ENCODE measurements at places on chromosomes 6 and 20.

DNA sequence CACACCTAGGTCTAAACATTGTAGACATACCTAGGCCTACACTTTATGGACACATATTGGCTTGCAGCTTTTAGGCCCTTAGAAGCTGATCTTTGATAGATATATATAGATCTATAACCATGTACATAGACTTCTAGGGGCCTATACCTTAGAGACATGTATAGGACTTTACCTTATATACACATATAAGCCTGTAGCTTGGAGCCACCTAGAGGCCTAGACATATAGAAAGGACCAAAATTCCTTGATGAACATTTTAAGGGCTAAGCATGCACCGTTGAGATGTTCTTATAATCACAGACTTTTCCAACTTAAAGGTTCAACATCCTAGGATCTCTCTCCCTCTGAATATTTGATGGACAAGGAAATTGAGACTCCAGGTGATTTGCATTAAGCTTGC lies 371.7 kb upstream of the SASH1 start:
- DNase-seq = no peak

GRCh38 chr6:16716321-16716858 lies 44.9 kb downstream of the ATXN1 start:
- DNase-seq = no peak

GRCh38 chr6:149032599-149033405 lies 284.7 kb upstream of the TAB2 start:
- no peak for DNase-seq

- DNase-seq = no peak
These were observed 36.7 kb upstream of the PCSK2 start for GRCh38 chr20:17189976-17190695.

- no peak for DNase-seq
These were observed 6.4 kb downstream of the GDAP1L1 start for GRCh38 chr20:44253528-44253927.

DNA sequence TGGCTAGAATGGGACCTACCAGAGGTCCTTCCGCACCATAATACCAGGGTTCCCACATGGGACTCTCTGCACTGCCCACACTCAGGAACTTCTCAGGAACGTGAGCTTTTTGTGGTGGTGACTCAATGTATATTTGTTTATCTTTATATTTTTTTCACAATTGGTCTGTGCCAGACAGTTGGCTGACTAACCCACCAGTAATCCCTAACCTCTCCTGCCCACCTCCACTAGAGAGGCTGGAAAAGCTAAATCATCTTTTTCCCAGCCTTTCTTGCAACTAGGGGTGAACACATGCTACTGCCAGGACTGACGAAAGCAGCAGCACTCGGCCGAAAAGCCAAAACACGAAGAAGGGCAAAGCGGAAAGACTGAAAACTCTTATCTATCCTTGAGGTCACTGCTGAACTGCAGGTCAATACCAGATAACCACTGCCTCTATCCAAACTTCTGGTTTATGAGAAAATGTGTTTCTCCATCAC lies 112.9 kb downstream of the TRERF1 start:
- no peak for DNase-seq

DNA sequence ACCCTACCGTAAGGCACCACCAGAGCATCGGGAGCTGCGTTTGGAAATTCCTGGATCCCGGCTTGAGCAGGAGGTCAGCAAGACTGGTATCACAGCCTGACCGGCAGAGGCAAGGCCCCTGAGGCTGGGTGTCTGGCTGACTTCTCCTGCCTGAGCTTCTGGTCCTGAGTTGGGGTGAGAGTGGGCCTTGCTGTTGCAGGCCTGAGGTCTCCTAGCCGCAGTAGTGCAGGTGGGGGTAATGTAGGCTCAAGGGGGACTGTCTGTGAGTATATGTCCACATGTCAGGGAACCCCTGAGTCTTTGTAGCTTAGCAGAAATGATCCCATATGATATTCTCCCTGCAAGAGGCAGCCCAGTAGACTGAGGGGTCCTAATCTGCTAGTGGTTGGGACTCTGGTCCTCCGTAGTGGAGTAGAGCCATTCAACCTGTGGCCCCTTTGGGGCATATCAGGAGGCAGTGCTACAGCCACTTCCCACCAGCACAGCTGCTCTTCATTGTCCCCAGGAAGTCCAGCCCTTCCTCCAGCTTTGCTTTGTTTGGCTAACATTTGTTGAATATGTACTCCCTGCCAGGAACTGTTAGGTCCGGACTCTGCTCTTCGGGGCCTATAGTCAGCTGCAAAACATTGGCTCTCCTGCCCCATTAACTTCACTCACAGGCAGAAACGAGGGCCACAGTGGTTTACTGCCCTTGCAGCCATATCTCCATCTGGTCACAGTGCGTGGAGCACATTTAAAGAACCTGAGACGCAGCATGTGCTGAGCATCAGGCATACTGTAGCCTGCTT lies 10.9 kb downstream of the LRRC73 start:
- DNase-seq = no peak

- no peak for DNase-seq
These were observed 268.5 kb upstream of the MARCKS start for GRCh38 chr6:113588646-113589045.

DNA sequence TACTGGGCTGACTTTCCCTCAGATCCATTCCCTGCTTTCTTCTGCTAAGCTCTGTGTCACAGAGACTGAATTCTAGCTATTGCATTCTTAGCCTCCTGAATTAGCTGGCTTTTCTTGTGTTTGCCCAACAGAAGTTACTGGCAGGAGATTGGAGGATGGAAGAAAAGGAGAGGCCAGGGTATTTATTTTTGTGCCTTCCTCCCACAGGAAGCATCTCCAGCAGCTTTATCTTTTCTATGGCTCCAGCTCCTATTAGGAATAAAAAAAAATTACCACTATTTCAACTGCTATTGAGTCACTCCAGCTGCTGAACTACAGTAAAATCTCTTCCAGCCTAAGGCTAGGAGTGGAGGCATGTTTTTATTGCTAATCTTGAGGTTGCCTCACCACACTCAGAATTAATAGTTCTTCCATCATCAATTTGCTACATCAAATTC lies 492.4 kb downstream of the RFPL4B start:
- DNase-seq = no peak

DNA sequence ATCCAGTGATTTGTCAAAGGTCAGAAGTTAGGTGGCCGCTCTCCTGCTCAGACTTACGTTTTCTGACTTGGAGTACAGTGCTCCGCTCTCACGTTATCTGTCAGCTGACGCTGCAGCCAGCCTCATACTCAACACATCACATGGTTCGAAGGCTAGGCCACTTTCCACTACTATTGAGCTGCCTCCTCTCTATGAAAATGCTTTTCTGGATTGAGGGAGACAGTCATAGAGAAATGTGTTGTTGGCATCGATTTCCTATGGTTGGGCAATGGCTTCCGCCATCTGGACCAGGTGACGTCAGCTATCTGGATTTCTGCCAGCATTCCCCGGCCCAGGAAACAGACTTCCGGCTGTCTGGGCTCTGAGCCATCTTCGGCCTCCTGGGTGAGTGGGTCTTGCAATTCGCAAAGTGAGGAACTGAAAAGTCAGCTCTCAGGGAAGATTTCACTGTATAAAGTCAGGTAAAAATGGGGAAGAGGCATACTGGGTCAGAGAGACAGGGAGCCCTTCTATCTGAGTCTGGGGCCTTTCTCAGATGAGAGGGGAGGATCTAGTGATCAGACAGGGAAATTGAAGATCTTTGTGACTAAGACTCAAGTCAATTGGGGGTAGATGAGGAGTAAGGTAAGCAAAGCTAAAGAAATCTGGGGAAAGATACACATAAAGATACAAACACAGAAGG lies 37.5 kb upstream of the IER3 start:
- DNase-seq = peak; percentile 63

DNA sequence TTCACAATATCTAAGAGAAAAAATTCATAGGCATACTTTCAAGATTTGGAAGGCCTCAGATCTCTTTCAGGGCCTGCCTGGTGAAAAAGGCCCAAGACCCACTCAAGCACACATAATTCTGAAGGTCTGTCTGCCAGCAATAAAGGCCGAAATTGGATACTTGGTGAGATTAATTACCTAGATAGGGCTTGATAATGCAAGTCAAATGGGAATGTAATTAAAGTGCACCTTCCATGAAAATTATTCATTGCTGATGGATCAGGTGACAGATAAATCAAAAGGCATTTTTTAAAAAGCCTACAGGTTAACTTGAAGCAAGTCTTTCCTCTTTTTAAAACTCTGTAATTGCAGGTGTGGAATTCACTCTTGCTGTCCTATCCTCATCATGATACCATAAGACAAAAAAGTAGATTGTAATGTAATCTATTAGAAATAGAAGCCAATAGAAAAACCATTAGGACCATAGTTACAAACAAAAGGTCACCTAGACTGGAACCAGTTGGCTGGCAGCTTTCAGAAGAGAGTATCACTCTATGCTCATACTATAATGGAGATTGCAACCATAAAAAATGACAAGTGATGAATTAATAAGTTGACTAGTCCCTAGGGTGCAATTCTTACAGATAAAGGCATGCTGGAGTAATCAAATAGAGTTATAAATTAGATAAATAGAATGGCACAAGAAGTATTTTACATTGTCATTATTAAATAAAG lies 77.3 kb downstream of the EPHA7 start:
- no peak for DNase-seq

DNA sequence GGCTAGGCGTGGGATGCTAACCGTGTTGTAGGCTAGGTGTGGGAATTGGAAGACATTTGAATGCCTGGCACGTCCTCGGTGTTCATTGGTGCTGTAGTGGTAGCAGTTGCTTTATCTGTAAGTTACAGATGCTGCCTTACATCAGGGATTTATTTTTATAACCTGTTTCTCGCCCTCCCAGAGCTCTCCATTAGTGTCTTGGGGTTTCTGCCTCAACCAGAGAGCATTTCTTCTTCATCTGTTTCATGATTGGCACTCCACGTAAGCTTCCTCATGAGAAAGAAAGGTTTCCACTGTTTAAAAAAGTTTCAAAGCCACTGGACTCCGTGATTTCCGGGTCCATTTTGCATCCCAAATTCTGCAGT lies 9.0 kb downstream of the IGF2R start:
- no peak for DNase-seq

- no peak for DNase-seq
These were observed 251.6 kb upstream of the TAB2 start for GRCh38 chr6:149065658-149066556.

DNA sequence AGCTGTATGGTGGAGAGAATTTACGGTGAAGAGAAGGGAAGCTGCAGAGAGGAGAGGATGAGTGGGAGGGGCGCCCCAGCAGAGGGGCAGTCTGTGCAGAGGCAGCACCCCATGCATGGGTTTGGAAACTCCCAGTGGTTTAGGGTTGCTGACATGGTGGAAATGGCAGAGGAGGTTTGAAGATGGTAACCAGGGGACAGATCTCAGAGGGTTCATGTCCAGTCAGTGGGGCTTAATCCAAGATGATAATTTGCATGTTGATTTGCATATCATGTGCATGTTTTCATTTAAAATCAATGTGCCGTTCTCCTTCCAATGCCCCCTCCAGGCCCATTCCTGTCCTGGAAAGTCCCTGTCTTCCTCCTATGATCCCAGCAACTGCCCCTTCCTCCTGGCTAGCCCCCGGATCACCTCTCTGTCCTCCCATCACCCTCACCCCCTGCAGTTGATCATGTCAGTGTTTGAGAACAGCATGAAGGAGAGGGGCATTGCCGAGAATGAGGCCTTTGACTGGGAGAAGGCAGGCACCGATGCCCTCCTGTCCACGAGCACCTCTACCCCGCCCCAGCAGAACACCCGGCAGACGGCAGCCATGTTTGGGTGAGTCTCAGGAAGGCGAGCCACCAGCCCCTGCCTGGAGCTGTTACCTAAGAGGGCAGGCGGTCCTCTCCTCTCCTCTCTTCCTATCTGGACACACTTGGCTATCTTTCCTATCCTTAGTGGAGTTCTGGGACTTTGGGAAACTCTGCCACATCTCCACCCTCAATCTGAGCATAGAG lies 14.3 kb downstream of the TTBK1 start:
- no peak for DNase-seq

DNA sequence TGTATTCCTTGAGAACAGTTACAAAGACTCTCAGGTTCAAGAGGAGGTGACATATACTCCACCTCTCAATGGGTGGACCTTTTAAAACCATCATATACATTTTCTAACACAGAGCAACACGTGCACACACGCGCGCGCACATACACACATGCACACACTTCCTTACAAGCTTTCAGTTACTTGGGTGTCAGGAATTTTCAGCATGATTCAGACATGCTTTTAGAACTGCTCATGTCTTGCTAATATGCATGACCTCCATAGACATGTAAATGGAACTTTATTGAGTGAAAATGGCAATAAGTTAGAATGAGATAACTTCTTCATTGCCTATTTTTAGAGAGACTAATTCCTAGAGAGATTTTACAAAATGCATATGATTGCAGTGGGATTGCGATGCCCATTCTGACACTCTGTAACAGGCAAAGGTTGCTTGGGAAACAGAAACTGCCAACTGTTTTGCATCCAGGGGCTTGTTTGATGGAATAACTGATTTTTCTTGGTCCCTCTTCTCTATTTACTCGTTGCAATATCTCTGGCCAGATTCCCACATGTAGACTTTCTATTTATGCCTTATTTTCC lies 531.4 kb upstream of the RNF217 start:
- no peak for DNase-seq

GRCh38 chr6:42366999-42367352 lies 84.8 kb downstream of the TRERF1 start:
- no peak for DNase-seq

GRCh38 chr20:10110151-10110550 lies 75.4 kb downstream of the ANKEF1 start:
- no peak for DNase-seq

DNA sequence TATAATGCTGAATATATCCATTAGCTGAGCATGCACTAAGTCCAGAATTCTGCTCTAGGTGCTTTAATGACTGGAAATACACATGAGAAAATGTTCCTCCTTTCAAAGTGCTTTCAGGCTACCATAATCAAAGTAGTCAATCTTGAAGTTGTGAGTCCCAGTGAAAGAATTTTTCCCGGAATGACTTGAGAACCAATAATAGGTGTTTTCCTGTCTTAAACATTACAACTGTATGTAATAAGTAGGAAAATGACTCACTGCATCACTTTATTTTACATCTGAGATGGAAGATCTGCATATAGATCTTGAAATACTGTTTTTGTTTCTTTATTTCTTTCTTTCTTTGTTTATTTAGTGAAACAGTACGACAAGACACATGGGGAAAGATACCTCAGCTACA lies 437.4 kb upstream of the JAG1 start:
- DNase-seq = no peak

DNA sequence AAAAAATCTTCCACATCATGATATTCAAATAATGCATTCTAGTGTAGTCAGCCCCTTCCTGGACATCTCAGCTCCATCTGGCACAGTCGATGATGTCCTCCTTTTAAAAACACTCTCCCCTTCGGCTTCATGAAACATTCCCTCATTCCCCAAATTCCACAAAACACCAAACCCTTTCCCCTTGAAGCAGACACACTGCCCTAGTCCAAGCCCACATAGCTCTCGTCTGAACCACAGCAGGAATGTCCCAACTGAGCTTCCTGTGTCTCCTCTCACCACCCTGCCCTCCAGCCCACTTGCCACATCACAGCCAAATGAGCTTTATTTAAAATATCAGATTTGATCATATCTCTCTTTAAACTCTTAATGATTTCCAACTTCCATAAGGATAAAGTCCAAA lies 106.4 kb upstream of the CARMIL1 start:
- DNase-seq = no peak
